Activated CD8-positive, alpha-beta memory T cell treated with anti-CD3 and anti-CD28 coated beads, Interleukin-2, amount 50 U/mL, for 48 hours (primary cell): ENCODE measurements at places on chromosomes 1 and 21.

DNA sequence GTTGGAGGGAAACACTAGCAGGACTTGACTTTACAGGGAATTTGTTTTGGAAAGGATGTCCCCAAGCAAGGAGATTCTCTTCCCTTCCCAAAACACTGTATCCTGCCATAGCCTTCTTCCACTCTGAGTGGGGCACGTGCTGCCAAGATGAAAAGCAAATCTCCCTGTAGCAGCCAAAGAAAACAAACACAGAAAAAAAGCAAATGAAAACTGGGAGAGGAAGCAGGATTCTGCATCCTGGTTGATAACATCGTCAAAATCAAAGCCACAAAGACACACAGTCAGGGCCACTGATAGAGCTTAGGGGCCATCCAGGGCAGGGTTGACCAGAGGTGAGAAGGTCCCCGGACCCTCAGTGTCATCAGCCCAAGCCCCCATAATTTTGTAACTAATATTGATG lies 16.0 kb upstream of the MTARC2 start:
- DNase-seq = no peak

DNA sequence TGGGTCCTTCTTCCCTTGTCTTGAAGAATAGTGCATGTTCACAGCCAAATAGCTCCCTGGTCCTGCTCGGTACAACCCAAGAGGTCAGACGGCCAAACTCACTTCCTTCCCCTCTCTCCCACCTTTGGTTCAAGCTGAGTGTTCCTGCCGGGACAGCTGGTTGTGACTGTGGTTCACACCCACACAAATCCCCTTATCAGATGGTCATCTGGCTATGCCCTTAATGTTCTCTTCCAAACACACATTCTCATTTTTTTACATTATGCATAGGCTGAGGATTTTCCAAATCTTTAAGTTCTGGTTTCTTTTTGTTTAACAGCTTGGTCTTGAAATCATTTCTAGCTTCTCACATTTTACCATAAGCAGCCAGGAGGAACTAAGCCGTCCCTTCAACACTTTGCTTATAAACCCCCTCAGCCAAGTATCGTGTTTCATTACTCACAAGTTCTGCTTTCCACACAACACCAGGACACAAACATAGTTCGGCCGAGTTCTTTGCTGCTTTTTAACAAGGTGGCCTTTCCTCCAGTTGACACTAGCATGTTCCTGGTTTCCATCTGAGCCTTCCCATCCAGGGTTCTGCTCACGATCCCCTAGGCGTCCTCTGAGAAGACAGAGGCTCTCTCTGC lies 19.7 kb upstream of the TSPEAR start:
- no peak for DNase-seq

GRCh38 chr1:55285834-55286233 lies 70.7 kb upstream of the USP24 start:
- DNase-seq = peak; percentile 22

DNA sequence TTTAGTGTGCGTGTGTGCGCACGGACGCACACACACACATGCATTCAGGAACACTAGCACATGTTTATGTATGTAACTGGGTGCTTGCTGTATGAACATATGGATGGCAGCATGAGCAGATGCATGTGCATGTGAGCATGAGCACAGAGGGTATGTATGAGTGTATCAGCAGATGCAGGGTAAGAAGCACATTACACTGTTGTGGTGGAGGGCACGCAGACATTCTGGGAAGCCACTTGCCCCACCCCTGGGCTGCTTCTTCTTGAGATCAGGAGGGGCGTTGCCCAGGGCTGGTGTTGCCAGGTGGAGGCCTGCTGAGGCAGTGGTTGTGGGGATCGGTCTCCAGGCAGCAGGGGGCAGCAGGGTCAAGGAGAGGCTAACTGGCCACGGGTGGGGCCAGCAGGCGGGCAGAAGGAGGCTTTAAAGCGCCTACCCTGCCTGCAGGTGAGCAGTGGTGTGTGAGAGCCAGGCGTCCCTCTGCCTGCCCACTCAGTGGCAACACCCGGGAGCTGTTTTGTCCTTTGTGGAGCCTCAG lies 3.9 kb upstream of the P3R3URF start:
- no peak for DNase-seq

DNA sequence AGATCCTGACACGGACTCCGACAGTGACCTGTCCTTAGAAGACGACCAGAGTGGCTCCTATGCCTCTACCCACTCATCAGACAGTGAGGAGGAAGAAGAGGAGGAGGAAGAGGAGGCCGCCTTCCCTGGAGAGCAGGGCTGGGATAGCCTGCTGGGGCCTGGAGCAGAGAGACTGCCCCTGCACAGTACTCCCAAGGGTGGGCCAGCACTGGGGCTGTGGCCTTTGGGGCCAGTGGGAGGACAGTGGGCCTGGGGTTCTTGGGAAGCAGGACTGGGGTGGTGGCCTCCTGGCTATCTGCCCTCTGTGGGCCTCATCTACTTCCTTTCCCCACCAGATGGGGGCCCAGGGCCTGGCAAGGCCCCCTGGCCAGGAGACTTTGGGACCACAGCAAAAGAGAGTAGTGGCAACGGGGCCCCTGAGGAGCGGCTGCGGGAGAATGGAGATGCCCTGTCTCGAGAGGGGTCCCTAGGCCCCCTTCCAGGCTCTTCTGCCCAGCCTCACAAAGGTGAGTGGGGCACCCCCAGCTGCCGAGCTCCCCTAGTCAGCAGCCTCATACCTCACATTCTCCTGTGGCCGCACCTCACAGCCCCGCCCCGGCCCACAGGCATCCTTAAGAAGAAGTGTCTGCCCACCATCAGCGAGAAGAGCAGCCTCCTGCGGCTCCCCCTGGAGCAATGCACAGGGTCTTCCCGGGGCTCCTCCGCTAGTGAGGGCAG lies 10.0 kb downstream of the PSRC1 start:
- DNase-seq = no peak

GRCh38 chr1:3005771-3006170 lies 15.5 kb upstream of the ACTRT2 start:
- no peak for DNase-seq

GRCh38 chr1:98749152-98749756 lies 87.7 kb downstream of the SNX7 start:
- DNase-seq = no peak
